Left kidney (tissue), 8 donors: ENCODE measurements at places on chromosomes 2 and 18. TPM values are rescaled to one million over a fixed set of nuclear protein-coding genes. Genes with fewer than 3 reads are reported as not detected.

GRCh38 chr18:47510831-47511230, 259.4 kb upstream of the SKOR2 start:
- DNase-seq = no peak

Gene STAT4
- polyA plus RNA-seq = 11.4 TPM

Gene DHRS9
- polyA plus RNA-seq = 0.68 TPM

Gene PSMA8
- not detected for polyA plus RNA-seq

DNA sequence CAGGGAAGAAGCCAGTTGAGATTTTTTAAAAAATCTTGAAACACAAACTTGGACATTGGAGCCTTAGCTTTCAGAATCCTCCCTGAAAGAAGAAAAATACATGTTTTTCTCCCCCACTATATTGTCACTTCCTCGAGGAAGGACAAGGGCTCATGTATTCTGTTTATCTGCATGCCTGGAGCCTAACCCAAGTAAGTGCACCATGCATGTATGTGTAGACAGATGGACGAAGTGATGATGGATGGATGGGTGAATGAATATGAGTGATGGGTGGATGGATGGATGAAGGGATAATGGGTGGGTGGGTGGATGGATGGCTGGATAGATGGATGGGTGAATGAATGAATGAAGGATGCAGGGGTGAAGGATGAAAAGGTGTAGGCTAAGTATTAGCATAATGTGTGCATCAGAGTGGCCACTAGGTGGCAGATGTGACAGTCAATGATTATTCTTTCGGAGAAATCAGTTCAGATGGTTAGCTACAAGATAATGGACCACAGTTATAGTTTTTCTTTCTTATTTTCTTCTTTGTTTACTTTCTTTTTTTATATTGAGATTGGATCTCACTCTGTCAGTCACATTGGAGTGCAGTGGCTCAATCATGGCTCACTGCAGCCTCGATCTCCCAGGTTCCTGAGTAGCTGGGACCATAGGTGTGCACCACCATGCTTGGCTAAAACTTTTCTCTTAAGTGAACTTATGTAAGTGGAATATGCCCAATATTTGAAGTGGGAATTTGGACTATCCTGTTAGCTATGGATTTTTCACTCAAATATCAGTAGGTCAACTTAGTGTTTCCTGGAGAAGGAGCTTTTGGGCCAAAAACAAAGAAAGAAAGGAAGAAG, 18.5 kb upstream of the CCDC93 start:
- no peak for DNase-seq

GRCh38 chr2:98505311-98505808, 60.7 kb downstream of the INPP4A start:
- DNase-seq = no peak

GRCh38 chr2:33158482-33159003, 211.8 kb downstream of the LTBP1 start:
- DNase-seq = no peak

Gene FKBP1B
- 10.0 TPM for polyA plus RNA-seq

DNA sequence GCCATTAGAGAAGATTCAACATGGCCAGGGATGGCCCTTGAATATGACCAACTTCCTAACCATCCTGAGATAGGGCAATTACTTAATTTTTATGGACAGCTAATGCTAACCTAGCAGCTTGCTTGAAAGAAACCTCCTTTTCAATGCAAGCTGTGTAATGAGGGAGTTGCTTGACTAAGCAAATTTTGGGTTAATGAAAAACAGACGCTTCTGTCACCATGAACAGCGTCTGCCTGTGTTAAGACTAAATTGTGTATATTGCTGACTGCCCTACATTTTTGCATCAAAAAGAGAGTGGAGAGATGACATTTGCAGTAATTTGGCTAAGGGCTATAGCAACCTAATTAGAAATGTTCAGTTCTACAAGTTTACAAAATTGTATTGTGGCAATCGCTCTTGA, 319.2 kb upstream of the LRATD1 start:
- no peak for DNase-seq
